HL-60 (cell line): ENCODE measurements at places on chromosomes 3 and 15.

DNA sequence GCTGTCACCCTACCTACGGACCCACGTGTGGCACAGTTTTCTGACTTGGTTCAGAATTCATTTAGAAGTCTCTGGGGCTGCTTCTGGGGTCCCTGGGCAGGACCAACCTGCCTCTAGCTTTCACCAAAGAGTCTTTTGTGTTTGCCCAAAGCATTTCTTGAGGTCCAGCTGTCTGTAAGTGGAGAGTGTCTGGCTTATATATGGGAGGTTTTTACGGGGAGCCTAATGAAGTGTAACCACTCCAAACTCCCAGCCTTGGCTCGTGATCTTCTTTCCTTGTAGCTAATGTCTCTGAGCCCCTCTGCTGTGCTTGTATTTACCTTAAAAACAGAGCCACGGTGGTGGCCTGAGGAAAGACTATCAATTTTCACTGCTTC lies 109.0 kb upstream of the CTDSPL start:
- DNase-seq, result no peak

GRCh38 chr3:42262525-42262924 lies 3.5 kb downstream of the CCK start:
- DNase-seq, result no peak

GRCh38 chr3:141253326-141253725 lies 21.7 kb downstream of the PXYLP1 start:
- DNase-seq, result no peak

GRCh38 chr15:81475926-81476325 lies 101.9 kb upstream of the TMC3 start:
- DNase-seq, result no peak

DNA sequence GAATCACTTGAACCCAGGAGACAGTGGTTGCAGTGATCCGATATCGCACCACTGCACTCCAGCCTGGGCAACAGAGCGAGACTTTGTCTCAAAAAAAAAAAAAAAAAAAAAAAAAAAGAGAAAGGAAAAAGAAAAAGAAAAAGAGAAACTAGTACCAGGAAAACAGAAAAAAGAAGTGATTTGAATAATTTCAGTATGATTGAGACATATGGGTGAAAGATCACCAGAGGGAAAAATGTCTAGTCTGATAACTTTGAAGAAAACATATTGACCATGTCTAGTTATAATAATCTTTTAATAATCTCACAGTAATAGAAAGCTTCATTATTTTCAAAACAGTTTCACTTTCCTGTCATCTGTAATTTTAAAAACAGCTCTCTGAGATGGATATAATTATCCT lies 16.4 kb downstream of the TGFBR2 start:
- no peak for DNase-seq

GRCh38 chr3:129277829-129278271 lies 820 bp upstream of the HMCES start:
- DNase-seq, result no peak

DNA sequence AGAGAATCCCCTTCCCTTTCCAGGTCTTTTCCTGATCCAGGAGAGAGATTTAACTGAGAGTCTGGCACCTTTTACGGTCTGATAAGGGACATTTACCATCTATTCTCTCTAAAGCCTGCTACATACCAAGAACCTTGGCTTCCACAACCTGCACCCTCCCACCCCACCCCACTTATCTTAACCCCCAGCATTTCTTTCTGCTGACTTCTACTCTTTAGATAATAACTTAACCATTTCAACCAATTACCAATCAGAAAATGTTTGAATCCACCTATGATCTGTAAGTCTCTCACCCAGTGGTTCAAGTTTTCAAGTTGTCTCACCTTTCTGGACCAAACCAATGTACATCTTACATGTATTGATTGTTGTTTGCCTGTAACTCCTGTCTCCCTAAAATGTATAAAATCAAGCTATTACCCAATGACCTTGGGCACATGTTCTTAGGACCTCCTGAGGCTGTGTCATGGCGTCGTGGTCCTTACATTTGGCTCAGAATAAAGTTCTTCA lies 74.0 kb downstream of the MCF2L2 start:
- no peak for DNase-seq

- no peak for DNase-seq
Observed at GRCh38 chr15:69400850-69401249, 13.3 kb upstream of the KIF23 start.

DNA sequence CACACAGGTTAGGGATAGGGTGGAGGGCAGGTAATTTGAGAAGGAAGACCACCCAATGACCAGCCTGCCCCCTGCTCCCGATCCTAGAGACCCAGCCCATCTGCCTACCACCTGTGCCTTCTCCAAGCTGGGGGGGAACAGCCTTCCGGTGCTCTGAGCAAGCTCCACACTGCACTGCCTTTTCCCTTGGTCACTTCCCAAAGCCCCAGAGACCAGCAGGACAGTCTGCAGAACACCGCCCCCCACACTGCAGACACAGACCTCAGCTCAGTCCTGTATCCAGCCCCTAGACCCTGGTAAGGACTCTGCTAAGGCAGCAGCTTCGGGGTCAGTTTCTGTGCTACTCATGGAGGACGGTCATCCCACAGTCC lies 156.9 kb downstream of the MEGF11 start:
- DNase-seq, result no peak

DNA sequence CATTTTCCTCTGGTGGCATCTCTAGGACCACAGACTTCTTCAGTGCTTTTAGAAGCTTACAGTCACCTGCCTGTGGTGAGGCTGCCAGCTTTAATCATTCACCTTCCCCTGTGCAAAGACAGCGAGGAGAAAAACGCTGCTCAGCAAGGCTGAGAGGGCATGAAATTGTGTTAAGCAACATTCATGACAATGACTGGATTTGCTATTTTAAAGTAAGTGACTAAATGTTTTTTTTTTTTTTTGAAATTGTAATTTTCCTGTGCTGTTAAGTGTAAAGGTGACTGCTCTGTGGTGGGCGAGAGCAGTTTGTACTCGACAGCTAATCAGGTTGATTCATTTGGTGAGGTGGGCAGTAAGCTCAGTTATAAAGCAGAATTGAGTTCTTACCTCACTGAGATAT lies 240.4 kb downstream of the NSUN3 start:
- no peak for DNase-seq

- DNase-seq, result no peak
Observed at GRCh38 chr15:41183581-41183980, 47.0 kb downstream of the EXD1 start.

GRCh38 chr3:72494130-72494529 lies 354.1 kb downstream of the SHQ1 start:
- DNase-seq, result no peak

DNA sequence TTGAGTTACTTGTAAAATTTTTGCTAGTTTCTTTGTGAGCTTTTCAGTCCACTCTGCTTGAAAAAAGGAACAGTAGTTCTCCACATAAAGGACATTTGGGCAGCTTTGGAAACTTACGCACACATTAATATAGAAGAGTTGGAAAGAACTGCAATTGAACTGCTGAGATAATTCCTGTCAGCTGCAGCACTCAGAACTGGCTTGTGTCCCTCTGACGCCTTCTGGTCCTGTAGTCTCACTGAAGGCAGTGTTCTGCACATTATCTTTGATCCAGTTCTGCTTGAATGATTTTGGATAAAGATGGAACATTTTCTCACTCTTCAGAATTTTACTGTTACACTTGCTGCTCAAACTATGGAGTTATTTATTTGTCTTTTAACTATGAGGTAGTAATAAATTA lies 901.9 kb downstream of the OTOL1 start:
- no peak for DNase-seq

DNA sequence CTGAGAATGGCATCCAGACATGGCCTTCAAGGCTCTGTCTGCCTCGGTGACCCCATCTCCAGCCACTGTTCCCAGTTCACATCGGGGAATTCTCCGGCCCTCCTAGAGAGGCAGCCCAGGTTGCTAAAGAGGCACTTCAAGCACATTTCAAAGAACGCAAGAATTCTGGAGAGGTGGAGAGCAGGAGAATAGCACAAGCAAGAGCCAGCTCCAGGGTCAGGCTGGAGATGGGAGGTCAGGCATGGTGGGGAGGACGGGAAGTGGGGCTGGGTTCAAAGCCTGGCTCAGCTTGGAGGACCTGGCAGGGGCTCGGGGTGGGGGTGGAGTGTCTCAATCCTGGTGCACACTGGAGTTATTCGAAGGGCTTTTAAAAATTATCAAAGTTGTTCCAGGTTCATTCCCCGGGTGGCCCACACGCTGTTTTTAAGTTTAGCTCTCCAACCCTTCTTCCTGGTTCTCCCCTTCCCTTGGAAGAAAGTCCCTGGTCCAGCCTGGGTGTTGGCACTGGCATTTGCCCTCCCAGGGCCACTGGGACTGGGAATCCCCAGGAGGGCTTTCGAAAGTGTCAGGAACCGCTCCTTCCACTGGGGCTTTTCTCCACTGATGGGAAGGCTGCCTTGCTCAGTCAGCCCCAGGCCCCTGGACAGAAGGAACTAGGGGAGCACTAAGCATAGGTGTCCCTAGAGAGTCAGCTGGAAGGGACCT lies 35.8 kb downstream of the ZNF710 start:
- DNase-seq, result no peak

- DNase-seq, result no peak
Observed at GRCh38 chr3:36988356-36988755, 4.6 kb downstream of the EPM2AIP1 start.

DNA sequence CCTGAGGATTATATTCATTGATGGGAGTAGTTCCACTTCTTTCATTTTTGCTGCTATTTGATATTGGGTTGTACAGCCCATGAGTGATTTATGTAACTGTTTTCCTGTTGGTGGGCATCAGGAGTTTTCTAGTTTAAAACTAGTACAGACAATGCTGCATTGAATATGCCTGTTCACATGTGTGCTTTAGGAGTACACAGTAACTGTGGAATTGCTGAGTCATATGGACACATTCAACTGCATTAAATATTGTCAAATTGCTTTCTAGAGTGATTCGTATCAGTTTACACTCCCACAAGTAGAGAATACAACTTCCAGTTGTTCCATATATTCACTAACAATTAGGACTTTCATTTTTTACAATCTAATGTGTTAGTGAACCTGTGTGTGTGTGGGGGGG lies 59.8 kb upstream of the THSD4 start:
- no peak for DNase-seq

- DNase-seq, result no peak
Observed at GRCh38 chr3:143119974-143120715, 574 bp downstream of the CHST2 start.

DNA sequence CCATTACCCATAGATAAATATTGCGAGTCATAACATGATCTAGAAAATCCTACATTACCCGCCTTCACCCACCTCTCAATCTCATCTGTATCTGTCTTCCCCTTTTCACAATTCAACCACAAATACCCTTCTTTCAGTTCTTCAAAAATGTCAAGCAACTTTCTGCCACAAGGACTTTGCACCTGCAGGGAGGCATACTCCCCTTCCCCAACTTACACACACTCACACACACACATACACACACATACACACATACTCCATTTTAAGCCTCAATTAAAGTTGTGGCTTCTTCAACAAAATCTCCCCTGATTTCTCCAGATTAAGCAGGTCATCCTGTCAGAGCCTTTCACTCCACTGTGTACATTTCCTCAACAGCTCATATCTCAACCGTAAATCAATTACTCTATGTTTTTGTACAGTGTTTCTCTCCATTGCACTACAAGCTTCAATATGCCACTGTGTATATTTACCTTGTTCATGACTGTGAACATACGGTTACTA lies 33.1 kb upstream of the CCDC50 start:
- DNase-seq, result peak; percentile 14

DNA sequence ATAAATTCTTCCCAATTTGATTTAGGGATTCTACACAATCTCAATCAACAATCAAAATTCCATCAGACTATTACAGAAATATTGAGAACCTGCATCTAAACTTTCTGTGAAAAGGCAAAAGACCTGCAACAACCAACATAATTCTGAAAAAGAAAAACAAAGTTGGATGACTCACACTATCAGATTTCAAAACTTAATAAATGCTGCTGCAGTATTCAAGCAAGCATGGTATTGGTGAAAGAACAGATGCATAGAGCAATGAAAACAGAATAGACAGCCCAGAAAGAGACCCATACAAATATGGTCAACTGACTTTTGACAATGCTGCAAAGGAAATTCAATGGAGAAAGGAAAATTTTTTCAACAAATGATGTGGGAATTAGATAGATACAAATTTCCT lies 477.1 kb upstream of the NR2F2 start:
- no peak for DNase-seq

- no peak for DNase-seq
Observed at GRCh38 chr15:66646308-66646707, 55.7 kb upstream of the SMAD6 start.

- DNase-seq, result no peak
Observed at GRCh38 chr3:40009991-40010390, 200.6 kb downstream of the MYRIP start.

DNA sequence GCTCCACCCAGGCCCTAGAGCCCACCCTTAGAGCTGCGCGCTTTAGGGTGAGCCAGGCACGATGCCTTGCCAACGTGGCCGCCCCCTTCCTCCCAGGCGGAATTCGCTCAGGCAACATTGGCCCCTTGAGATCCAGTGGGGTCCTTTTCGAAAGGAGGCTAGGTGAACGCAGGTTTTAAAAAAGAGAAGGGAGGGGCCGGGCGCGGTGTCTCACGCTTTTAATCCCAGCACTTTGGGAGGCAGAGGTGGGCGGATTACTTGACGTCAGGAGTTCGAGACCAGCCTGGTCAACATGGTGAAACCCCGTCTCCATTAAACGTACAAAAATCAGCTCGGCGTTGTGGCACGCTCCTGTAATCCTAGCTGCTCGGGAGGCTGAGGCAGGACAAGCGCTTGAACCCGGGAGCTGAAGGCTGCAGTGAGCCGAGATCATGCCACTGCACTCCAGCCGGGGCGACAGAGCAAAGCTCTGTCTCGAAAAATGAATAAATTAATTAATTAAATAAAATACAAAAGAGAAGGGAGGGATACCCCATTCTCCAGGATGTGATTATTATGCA lies 984 bp upstream of the RPP25 start:
- no peak for DNase-seq

DNA sequence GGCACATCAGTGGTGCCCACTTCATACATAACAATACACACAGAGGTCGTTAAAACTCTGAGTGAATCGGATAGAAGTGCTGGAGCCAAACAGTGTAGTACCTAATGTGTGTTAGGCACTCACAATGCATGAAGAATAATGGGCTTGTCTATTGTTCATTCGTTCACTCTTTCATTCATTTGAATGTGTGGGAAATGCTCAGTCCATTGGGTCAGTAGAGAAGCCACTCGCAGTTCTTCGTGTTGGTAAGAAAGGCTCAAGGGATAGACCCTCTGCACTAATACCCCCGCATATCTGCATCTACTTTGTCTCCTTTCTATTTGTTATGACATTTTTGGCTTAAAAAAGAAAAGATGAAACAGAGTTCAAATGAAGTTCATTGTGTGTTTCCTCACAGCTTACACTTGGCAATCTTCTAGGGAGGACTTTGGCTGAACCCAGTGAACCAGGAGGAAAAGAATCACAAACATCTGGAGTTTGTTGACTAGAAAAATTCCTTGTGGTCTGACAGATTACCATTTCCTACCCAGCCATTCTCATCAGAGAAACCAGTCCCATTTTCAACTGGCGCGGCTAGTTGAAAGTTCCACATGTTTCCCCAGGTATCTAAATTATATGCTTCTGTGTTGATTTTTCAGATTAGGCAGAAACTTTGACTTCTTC lies 32.8 kb upstream of the MFSD1 start:
- DNase-seq, result no peak
